ENCODE measurements at places on chromosomes 1 and 21. TPM values are rescaled to one million over a fixed set of nuclear protein-coding genes. Genes with fewer than 3 reads are reported as not detected.

GRCh38 chr21:28240586-28240985 lies 752.1 kb downstream of the LTN1 start:
- DNase-seq, result peak; percentile 7

DNA sequence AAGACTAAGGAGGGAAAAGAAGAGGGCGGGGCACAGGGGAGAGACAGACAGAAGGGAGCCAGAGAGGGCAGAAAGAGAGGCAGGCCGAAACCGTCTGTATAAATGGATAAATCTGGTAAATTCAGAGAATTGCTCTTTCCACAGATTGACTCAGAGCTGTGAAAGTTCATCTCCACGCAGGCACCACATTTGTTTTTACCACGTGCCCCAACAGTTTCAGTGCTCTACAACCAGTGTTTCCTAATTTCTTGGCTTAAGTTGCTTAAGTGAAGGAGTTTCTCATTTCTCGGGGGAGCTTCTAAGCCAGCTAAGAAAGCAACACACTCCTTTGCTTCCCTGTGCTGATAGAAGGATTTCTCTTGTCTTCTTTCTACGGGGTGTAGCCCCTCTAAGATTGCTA lies 87.1 kb downstream of the ENAH start:
- DNase-seq, result no peak

GRCh38 chr1:201966171-201966570 lies 10.9 kb downstream of the TIMM17A start:
- no peak for DNase-seq

FCER1G gene
- 5.3 TPM for total RNA-seq

GRCh38 chr21:30874526-30874925 lies 6.9 kb downstream of the KRTAP11-1 start:
- DNase-seq, result no peak

- DNase-seq, result no peak
These were observed 737.2 kb upstream of the CHRM3 start for GRCh38 chr1:238649200-238649599.

Measured in MG63 (cell line).